A549 treated with GW870086 at 1 μM for 4 hours (cell line): ENCODE measurements at places on chromosomes 12 and 14. TPM values are rescaled to one million over a fixed set of nuclear protein-coding genes. Genes with fewer than 3 reads are reported as not detected.

The CSRP2 gene
- 18.0 to 24.2 TPM (median 19.4 TPM) in 5 replicates for total RNA-seq

The GALNT16 gene
- total RNA-seq, result 2.5 to 3.8 TPM (median 3.6 TPM) in 5 replicates

The KRT1 gene
- not detected in 5 replicates for total RNA-seq

The UNC79 gene
- 0.01 to 0.03 TPM (median 0.03 TPM) in 4 of 5 replicates, not detected in the other for total RNA-seq

The SMOC1 gene
- total RNA-seq, result 14.6 to 20.9 TPM (median 17.7 TPM) in 5 replicates

The GLI1 gene
- total RNA-seq, result 4.9 to 8.1 TPM (median 6.6 TPM) in 5 replicates
